ENCODE measurements at places on chromosomes 13 and 19. TPM values are rescaled to one million over a fixed set of nuclear protein-coding genes. Genes with fewer than 3 reads are reported as not detected.

Gene FSD1
- polyA plus RNA-seq, result 8.4 TPM

Gene C13orf42
- not detected for polyA plus RNA-seq

Gene ATP8A2
- 0.38 TPM for polyA plus RNA-seq

Gene CLEC4G
- polyA plus RNA-seq, result not detected

Gene SYCN
- not detected for polyA plus RNA-seq

Gene CYP4F8
- not detected for polyA plus RNA-seq

Gene SHC2
- polyA plus RNA-seq, result 0.41 TPM

Gene ZNF527
- 0.96 TPM for polyA plus RNA-seq

Gene ACP5
- 15.0 TPM for polyA plus RNA-seq

Gene PCP2
- not detected for polyA plus RNA-seq

Gene GJA3
- 0.01 TPM for polyA plus RNA-seq

DNA sequence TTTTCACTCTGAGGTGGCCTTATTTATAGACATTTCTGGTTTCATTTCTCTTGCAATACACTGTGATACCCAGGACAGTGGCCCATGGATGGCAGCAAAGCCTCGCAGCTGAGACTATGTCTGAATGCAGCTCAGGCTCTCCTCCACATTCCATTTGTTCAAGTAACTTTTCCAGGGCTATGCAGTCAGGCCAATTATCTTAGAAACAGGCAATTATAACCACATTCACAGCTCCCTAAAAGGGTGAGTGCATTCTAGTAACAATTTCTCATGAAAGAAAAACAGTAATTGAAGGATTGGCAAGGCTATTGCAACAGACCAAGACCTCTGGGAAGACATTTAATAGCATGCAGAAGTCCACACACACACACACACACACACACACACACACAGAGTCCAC, 264.0 kb downstream of the TBC1D4 start:
- DNase-seq, result no peak

DNA sequence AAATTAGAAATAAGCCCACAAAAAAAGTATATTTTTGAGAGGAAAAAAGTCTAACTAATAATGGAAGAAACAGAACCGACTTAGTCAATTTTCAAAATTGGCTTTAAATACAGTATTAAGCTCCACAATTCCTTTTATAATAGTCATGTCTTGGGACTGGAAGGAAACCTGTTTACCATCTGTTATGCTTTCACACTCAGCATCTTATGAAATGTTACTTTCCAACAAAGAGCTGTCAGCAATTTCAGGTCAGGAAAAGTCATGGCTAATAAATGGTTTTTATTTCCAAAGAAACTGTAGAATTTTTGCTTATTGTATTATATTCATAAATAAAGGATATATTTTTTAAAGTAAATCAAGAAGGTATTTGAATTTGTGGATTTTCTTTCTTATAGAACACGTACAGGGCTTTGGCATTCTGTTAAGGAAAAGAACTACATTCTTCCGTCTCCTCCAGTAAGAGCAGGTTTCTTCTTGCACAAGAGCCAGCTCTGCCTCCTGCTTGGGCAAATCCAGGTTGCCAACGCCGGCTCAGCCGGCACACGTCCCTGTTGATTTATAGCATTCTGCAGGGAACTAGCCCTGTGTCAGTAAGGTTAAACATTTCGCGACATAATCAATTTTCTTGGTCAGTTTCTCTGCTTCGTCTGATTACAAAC, 52.9 kb upstream of the GPR12 start:
- peak; percentile 13 for DNase-seq

GRCh38 chr19:16830679-16831078, 1.5 kb downstream of the SIN3B start:
- no peak for DNase-seq

GRCh38 chr13:113452942-113453901, at the start of gene ADPRHL1:
Gene ADPRHL1 (minus strand): TSS chr13:113453488. CDS start chr13:113453437, 51 bp downstream.
- no peak for DNase-seq

GRCh38 chr13:89310943-89311672, 1639.9 kb downstream of the SLITRK5 start:
- DNase-seq, result no peak

DNA sequence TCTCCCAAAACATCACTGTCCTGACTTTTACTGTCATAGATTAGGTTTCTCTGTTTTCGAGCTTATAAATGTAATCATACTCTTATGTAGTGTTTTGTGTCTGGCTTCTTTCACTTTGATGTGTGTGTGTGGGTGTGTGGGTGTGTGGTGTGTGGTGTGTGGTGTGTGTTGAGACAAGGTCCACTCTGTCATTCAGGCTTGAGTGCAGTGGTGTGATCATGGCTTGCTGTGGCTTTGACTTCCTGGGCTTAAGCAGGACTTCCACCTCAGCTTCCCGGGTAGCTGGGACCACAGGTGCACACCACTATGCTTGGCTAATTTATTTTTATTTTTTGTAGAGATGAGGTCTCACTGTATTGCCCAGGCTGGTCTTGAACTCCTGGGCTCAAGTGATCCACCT, 59.6 kb downstream of the PDS5B start:
- DNase-seq, result no peak

DNA sequence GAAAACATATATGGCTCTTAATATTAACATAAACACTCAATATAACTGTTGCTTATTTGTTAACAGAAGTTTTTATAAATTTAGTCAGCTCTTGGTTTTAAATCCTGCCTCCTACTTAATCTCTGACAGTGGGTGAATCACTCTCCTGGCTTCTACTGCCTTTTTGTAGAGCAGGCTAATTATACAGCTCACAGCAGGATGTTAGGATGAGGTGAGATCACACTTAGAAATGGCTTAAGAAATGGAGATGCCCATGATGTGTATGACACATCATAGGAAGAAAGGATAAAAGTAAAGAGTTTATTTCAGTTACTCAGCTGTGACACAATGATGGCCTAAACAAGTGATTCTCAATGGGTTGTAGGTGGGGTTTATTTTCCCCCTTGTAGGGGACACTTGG, 345.6 kb downstream of the SPRY2 start:
- DNase-seq, result peak; percentile 93

GRCh38 chr13:79282976-79283375, 123.1 kb downstream of the RBM26 start:
- DNase-seq, result peak; percentile 11

GRCh38 chr19:11130824-11131455, 24.6 kb downstream of the SPC24 start:
- DNase-seq, result no peak

- DNase-seq, result no peak
These were observed 45.2 kb downstream of the MLLT1 start for GRCh38 chr19:6234527-6234926.

DNA sequence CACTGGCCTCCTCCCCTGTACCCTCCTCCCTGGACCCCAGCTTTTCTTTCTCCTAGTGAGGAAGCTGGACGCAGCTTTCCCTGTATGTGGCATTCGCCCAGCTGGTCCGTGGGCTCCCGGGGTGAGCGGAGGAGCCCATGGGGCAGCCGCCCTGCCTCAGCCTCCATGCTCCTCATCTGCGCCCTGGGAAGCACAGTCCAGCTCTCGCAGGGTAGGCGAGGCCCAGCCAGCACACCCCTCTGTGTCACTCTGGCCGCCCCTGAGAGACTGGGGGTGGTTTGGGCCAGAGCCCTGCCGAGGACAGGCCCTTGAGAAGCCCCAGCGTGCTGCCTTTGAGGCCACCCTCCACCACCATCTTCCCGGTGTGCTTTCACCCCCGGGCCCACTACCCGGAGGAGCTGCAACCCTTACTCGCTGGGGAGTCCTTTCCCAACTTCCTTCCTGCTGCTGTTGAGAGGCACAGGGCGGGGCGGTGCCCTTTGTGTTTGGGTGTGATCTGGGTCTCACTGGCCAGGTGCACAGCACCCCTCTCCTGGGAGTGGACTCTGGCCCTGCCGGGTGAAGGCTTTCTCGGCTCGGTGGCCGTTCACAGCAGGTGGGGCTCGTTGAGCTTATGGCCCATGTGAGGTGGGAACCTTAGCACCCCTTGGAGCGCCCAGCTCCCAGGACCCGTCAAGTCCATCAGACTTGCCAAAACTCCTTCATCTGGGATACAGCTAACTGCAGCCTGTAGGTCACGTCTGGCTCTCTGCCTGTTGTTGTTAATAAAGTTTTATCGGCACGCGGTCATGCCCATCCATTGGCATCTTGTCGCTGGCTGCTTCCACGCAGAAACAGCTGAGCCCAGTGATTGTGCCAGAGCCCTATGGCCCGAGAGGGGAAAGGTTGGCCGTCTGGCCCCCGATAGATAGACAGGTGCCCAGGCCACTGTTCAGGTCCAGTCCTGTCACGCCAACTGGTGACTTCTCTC, 3.2 kb downstream of the NCLN start:
- no peak for DNase-seq

DNA sequence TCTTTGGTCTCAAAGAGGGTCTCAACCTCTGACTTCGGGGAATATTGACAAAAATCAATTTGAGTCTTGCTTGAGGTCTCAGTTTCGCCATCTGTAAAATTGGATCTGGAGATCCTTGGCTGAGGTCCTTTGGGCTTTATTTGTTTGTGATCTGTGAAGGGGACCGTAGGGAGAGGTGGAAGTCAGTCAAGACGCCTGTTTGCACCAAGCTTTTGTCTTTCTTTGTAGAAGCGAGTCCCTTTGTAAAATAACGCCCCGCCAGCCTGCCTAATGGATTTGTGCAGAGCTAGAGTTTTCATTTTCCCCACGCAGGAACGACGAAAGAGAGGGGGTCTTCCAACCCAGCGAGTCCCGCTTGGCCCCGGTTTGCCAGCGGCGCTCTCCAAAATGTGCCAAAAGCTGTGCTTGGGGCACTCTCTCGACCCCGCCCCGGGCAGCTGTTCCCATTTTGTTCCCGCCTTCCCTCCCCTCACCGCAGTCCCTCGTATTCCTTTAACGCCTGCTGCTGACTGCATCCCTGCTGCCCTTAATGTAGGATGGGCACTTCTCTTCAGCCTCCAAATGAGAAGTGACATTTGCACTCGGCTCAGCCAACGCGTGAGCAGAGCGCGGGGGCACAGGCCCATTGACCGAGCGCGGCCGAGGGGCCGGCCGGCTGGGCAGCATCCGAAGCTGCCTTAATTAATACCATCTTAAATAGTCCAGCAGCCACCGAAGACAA, 13.0 kb downstream of the ZIC5 start:
- no peak for DNase-seq

- no peak for DNase-seq
These were observed 68.3 kb downstream of the ZNF431 start for GRCh38 chr19:21210037-21210621.

- no peak for DNase-seq
These were observed 9.6 kb downstream of the TSSK6 start for GRCh38 chr19:19505669-19506326.

DNA sequence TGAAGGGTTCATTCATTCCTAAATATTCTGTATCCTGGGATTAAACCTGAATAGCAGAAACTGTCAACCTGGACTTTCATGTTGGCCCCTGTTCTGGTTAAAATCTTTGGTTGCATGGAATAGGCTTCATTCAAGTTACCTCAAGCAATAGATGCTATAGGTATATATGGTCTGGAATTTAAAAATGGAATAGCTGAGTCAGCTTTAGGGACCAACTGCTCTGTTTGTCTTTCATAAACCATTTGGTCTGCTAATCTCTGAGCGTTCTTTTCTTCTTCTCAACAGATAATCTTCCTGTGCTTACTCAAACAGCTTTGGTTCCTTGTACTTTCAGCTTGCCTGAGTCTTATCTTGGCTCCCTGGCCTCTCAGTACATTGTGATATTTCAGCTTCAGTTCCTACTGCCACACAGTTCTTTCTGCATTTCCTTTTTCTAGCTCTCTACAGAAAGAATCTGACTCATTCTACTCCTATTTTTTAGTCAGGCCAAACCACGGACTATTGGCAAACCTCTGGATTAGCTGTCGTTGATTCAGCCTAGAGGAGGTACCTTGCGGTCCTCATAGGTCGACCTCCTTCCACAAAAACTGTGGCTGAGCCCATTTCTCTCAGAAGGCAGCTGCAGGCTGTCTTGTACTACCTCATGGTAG, 35.9 kb upstream of the MAB21L1 start:
- DNase-seq, result peak; percentile 36

DNA sequence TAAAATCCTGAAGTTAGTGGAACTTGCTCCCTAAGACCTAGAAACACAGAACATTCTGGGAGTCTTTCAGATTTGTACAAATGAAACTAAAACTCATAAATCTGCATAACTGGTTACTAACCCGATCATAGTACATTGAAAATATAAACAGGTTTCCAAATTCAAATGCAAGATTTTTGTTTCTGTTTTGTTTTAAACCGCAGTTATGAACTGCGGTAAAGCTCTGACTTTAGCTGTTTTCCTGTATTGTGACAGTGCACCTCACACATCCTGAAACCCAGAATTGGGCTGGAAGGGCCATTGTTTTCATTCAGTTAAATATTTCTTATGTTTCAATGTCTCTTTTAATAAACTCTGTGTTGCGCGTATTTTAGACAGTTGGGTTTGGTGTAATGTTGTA, 204.7 kb downstream of the SHISA2 start:
- DNase-seq, result no peak

DNA sequence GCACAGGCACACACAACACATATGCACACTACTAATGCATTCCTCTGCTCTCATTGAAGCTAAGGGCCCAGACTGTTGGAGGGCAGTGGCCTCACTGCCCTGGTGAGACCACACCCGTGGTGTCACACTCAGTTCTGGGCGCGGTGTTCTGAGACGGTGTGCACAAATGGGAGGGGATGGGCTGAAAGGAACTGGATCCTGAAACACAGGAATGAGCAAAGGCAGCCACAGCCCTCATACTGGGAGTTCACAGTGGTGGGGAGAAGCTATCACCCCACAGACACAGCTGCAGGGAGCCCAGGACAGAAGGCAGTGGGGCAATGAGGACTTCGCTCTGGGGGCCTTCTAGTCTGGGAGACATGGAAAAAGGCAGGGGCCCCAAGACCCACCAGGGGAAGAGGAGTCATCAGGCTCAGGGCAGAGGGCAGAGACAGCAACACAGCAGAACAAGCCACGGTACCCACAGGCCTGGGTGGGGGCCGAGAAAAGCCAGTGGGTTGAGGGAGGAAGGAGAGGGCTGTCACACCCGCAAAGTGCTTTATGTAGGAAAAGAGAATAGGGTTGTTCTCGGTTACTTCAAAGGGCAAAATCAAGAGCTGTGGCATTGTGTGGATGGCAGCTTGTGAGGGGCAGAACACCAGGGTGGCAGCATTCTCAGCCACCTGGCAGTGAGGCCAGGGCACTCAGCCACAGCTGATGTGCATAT, 75.4 kb upstream of the GPR183 start:
- no peak for DNase-seq

DNA sequence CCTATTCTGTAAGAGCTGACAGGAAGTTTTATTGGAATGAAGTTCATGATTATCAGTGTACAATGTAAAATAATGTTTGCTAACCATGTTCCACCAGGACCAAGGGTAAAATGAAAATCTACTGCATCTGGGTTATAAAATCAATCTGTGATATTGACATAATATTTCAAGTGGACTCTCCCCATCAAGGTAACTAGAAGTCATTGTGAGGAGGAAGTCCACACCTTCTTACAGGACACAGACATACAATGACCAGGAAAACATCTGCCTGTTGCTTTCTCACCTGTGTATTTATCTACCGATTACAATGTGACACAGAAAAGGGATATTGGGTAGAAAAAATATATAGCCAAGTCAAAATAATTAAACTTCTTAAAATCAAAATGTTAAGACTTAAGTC, 140.7 kb upstream of the RFC3 start:
- DNase-seq, result no peak

DNA sequence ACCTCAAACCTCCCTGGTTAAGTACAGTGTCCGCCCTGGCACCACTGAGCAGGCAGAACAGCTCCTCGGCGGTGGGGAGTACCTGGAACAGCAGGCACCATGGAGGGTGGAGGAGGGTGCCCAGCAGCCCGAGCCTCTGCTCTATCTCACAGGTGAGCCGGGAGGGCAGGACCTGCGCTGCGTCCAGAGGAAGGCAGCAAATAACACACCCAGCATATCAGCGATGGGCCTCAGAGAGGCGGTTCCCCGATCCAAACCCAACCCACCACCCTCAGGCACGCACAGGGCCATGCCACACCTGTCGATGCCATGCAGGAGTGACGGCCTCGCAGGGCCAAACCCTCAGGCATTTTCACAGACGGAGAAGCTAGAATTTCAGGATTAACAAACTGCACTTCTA, 11.8 kb downstream of the PEPD start:
- DNase-seq, result no peak
